Stimulated activated CD4-positive, alpha-beta T cell treated with anti-CD3 and anti-CD28 coated beads, Interleukin-1b, Interleukin-23, amount 100 ng/mL, for 1 hour (primary cell): ENCODE measurements at places on chromosomes 7 and 10.

DNA sequence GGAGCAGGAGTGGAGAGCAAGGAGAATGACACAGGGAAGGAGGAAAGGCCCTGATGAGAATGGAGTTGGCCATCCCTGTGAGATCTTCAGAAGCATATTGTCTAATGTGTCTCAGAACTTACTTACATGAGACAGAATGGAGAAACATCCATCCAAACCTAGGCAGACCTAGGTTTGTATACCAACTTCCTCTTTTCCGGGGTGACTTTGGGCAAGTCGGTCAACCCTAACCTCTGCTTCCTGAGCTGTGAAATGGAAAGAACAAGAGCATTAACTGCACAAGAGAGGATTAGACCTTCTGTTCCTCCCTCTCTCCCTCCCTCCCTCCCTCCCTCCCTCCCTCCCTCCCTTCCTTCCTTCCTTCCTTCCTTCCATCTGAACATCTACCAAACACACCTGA, 4.5 kb downstream of the GHRHR start:
- DNase-seq, result no peak

DNA sequence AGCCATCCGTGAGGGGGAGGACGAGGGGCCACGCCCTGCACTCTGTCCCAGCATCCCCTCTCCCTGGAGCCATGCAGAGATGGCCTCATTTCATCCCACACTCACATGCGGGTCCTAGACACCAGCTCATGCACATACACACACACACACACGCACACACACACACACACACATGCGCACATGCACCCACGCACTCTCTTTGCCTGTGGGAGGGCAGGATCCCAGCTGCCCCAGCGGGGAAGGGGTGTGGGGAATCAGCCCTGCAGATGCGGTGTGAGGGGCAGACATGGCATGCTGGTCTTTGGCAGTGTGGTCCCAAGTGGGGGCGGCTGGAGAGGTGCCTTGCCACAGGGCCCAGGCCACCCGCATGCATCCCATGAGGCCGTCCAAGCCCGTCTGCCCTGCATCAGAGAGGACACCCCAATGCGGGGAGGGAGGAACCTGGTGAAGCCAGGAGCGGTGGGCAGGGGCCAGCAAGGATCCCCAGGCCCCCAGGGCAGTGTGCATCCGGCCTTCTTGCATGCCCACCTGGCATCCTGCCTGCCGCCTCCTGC, 68.1 kb downstream of the LHPP start:
- no peak for DNase-seq

DNA sequence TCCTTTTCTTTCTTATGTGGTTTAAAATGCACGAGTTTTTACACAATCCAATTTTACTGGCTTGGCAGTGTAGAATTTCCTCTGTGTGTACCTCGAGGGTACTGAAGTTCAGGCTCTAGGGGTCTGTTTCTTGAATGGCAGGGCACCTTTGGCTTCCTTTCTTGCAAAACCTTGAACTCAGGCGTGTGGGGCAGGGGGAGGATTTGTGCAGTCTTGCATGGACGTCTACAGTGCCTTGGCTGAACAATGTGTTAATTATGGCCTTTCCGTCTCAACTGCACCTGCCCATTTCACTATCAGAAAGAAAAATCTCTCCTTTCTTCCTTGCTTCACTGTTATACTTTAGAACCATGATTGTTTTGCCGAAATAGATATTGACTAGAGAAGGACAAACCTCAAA, 570.9 kb downstream of the INHBA start:
- DNase-seq, result no peak

- DNase-seq, result no peak
These were observed 745 bp downstream of the DAGLB start for GRCh38 chr7:6446838-6447580.

GRCh38 chr7:90621747-90622140, 25.6 kb downstream of the CDK14 start:
- no peak for DNase-seq

DNA sequence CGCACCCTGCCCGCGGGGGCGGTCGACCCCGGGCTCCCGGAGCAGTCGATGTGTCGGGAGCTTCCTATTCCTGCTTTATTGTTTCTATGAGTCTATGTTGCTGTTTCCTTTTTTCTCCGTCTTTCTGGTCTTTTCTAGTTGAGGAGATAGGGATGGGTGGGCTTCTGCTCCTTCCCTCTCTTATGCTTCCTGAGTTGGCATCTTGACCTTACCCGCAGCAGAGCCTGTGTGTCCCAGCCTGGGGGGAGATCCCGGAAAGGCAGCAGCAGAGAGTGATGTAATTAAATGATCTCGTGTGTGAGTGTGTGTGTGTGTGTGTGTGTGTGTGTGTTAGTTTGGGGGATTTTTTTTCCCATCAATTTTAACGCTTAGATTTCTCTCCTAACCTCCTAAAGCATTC, 486 bp upstream of the SORCS1 start:
- no peak for DNase-seq

GRCh38 chr7:110209884-110210283, 881.0 kb upstream of the LRRN3 start:
- DNase-seq, result no peak

GRCh38 chr7:91843831-91844230, 36.7 kb downstream of the MTERF1 start:
- no peak for DNase-seq

GRCh38 chr10:129193148-129193547, 273.9 kb upstream of the MGMT start:
- no peak for DNase-seq

DNA sequence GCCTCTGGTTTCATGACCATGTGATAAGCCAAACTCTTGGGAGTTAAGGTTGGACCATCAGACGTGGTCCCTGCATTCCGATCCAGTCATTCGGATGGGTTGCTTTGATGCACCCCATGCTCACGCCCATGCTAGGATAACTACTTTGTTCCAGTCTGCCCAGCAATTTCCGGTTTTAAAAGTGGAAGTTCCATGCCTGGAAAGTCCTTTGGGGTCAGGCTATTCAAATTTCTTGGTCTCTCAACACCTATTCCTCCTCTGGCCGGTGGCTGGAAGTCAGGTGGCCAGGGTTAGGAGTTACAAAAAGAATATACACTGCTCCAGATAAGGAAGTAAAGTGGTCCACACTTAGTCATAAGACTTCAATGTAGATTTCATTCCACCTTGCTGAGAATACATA, 37.7 kb upstream of the HABP2 start:
- DNase-seq, result no peak

- DNase-seq, result no peak
These were observed 118.8 kb upstream of the AKR1E2 start for GRCh38 chr10:4707221-4707620.

GRCh38 chr10:11882646-11883375, 59.7 kb downstream of the PROSER2 start:
- DNase-seq, result no peak

DNA sequence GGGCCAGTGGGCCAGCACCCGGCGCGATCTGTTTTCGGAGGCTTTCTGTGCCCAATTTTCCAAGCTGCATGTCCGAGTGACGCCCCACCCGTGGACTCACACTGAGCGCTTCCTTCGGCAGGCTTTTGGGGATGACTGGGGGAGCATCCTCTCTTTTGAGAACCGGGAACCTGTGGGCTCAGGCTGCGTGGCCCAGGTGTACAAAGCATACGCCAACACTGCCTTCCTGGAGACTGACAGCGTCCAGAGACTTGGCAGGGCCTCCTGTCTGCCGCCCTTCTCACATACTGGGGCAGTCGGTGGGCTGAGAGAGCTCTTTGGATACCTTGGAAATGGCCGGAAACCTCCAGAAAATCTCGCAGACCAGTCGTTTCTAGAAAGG, 1.0 kb downstream of the ADCK2 start:
- DNase-seq, result no peak
